ENCODE measurements at places on chromosomes 16 and 17. TPM values are rescaled to one million over a fixed set of nuclear protein-coding genes. Genes with fewer than 3 reads are reported as not detected.

Gene SHBG
- 2.0 TPM for total RNA-seq

Gene OTOA
- 0.17 TPM for total RNA-seq

Gene DPEP3
- total RNA-seq: not detected

Gene TNS4
- 1.8 TPM for total RNA-seq

Gene KRT17
- total RNA-seq: 3,327 TPM

Gene HYDIN
- total RNA-seq: 19.7 TPM

Gene TEKT5
- total RNA-seq: 0.52 TPM

Gene PLA2G10
- 1.3 TPM for total RNA-seq

Gene SLC38A8
- total RNA-seq: not detected

Gene CLDN7
- total RNA-seq: 284 TPM

Gene SOX15
- 4.0 TPM for total RNA-seq

Gene CSH1
- not detected for total RNA-seq

Gene CCL16
- total RNA-seq: not detected

Gene FOXF1
- 3.4 TPM for total RNA-seq

Gene MYADML2
- not detected for total RNA-seq

Gene CDRT15
- total RNA-seq: not detected

Gene CHST4
- total RNA-seq: 0.33 TPM

Gene GLTPD2
- total RNA-seq: 4.7 TPM

Gene CDH5
- 0.46 TPM for total RNA-seq

Gene TVP23A
- 2.5 TPM for total RNA-seq

Gene CIBAR2
- 4.9 TPM for total RNA-seq

Gene NDRG4
- total RNA-seq: 42.9 TPM

Gene TPSD1
- total RNA-seq: not detected

Gene ZNF629
- total RNA-seq: 35.5 TPM

Gene CDK5R1
- 6.9 TPM for total RNA-seq

Gene PARD6A
- total RNA-seq: 4.7 TPM

Gene NPW
- 4.7 TPM for total RNA-seq

Gene ZC3H7A
- total RNA-seq: 67.5 TPM

Gene SYNGR3
- 2.5 TPM for total RNA-seq

Gene KRTAP1-1
- not detected for total RNA-seq

Gene METRNL
- total RNA-seq: 145 TPM

Gene MTMR4
- 62.2 TPM for total RNA-seq

Measured in type B pancreatic cell (in vitro differentiated cells).